RCC 7860 (cell line): ENCODE measurements at places on chromosomes 13 and 19.

DNA sequence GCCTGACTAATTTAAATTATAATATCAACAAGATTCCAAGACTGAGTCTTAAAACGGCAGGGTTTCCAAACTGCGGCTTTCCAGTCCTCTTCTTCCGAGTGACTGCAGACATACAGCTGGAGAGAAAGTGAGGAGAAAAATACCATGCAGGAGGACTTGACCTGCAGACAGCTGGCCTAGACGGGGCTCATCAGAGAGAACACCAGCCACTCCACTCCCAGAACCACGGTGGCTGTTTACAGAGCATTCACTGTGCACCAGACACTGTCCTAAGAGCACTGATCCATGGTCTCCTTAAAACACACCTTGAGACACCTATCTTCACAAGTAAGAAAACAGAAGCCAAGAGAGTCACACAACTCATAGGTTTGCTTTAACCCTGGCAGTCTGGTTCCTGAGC lies 152.7 kb downstream of the MIPEP start:
- DNase-seq, result no peak

GRCh38 chr13:40981361-40981760 lies 37.8 kb downstream of the ELF1 start:
- no peak for DNase-seq

DNA sequence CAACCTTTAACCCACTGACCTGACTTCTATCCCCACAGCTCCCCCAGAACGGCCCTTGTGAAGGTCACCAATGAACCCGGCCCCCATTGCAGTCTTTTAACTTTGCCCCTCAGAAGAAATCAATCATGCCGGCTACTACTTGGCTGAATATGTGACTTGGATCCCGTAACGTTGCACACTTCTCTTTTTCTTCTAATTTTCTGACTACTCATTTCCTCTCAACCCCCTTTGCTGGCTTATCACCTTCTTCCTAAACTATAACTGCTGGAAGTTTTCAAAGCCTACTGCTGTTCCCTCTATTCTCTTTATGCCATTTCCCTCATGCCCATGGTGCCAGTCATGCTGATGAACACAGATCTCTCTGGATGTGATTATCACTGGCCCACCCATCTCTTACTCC lies 367.6 kb downstream of the DNAJC15 start:
- DNase-seq, result no peak

- peak; percentile 92 for DNase-seq
Measured at GRCh38 chr13:23321535-23322241, 111.8 kb downstream of the SACS start.

DNA sequence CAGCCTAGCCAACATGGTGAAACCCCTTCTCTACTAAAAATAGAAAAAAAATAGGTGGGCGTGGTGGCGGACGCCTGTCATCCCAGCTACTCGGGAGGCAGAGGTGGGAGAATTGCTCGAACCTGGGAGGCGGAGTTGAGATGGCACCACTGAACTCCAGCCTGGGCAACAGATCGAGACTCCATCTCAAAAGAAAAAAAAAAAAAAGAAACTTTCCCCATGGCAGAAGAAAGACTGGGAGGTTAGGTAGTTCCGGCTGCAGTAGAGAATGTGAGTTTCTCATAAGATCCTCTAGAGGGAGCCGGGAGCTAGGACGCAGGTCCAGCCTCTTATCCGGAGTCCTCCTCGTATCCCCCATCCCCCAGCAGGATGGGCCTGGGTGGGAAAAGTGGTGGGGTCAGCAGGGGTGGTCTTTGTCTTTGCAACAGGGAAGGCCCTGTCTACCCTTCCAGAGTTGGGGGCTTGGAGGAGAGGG lies 13.2 kb upstream of the CREB3L3 start:
- DNase-seq, result peak; percentile 51

DNA sequence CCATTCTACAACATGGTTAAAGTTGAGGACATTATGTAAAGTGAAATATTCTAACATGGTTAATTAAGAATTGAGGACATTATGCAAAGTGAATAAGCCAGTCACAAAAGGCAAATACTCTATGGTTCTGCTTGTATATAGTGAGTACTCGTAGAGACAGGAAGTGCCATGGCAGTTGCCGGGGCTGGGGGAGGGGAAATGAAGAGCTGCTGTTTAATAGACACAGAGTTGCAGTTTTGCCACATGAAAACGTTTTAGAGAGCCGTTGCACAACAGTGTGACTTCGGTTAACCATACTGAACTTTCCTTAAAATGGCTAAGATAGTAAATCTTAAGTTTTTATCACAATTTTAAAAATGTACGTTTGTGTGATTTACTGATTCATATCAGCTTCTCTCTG lies 176.9 kb downstream of the SHISA2 start:
- DNase-seq, result no peak

GRCh38 chr19:9075064-9075949 lies 11.6 kb upstream of the OR1M1 start:
- DNase-seq, result peak; percentile 99

- no peak for DNase-seq
Measured at GRCh38 chr13:49539313-49539712, 43.6 kb downstream of the PHF11 start.

GRCh38 chr19:57583104-57583520 lies 833 bp upstream of the ZIK1 start:
- DNase-seq, result no peak

- no peak for DNase-seq
Measured at GRCh38 chr19:10885201-10886169, 14.1 kb downstream of the CARM1 start.

GRCh38 chr13:47317356-47317755 lies 420.5 kb upstream of the HTR2A start:
- DNase-seq, result no peak

GRCh38 chr13:93776936-93777335 lies 550.3 kb downstream of the GPC6 start:
- peak; percentile 57 for DNase-seq

- DNase-seq, result no peak
Measured at GRCh38 chr19:1752757-1753728, at the start of gene ONECUT3. Gene ONECUT3 (plus strand): TSS chr19:1753506. CDS start chr19:1753663, 157 bp downstream.

DNA sequence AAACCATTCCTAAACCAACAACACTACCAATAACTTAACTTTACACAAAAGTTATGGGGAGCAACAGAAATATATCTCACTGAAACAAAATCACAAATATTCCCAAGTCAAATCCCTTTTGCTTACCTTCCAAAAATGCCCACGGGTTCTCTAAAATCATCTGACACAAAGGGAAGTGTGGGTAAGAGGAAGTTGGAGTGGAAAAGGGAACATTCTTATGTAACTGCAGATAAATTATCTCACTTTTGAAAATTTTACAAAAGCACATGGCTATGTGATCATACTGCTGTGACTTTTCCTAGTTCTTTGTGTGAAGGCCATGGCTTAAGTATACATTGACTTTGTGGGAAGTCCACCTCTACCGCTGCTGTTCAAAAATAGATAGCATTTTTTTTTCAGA lies 350.5 kb downstream of the GPC6 start:
- DNase-seq, result no peak

GRCh38 chr13:93953841-93954240 lies 525.6 kb downstream of the DCT start:
- DNase-seq, result no peak

DNA sequence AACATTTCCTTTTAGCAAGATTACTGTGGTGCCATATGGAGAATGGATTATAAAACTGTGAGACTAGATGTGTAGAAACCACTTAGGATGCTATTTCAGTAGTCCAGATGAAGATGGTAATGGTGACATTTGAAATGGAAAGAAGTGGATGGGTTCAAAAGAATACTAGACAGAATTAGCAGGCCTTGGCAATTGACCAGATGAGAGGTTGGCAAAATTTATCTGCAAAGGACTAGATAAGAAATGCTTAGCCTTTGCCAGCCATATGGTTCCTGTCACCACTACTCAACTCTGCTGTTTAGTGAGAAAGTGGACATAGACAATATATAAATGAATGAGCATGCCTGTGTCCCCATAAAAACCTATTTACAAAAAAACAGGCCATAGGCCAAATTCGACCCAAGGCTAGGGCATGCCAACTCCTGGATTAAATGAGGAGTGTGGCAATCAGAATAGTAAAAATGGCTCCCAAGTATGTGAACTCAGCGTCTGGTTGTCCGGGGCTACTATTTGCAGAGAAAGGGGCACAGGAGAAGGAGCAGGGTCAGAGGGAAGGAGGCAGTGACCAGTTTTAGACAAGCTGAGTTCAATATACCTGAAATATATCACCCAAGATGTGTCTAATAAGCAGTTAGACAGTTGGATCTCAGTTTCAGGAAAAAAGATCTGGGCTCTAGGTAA lies 98.4 kb downstream of the ENOX1 start:
- DNase-seq, result no peak

DNA sequence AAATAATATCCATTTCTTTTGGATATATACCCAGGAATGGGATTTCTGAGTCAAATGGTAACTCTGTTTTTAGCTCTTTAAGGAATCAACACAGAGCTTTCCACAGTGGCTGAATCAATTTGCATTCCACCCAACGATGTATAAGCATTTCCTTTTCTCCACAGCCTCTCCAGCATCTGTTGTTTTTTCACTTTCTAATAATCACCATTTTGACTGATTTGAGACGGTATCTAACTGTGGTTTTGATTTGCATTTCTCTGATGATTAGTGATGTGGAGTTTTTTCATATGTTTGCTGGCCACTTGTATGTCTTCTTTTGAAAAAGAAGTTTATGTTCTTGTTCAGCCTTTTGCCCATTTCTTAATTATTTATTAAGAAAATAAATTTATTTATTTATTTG lies 352.2 kb upstream of the OBI1 start:
- no peak for DNase-seq

DNA sequence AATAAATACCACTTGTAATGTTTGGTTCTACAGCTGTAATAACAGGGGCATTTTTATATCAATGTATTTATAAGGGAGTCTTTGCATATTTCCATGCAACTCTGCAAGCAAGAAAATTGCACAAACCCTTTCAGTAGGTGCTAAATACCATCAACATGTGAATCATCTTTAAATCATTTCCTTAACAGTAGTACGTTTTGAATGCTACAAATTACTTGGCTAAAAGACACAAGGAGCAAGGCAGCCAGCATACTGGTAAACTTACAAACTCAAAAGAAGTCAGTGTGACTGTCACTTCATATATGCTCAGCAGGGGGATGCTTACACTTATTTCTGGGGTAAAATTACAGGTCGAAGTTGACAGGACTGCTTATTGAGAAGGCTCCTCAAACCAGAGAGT lies 402.4 kb downstream of the EFNB2 start:
- peak; percentile 21 for DNase-seq
